Effector CD8-positive, alpha-beta T cell (primary cell): ENCODE measurements at places on chromosomes 13 and 19.

DNA sequence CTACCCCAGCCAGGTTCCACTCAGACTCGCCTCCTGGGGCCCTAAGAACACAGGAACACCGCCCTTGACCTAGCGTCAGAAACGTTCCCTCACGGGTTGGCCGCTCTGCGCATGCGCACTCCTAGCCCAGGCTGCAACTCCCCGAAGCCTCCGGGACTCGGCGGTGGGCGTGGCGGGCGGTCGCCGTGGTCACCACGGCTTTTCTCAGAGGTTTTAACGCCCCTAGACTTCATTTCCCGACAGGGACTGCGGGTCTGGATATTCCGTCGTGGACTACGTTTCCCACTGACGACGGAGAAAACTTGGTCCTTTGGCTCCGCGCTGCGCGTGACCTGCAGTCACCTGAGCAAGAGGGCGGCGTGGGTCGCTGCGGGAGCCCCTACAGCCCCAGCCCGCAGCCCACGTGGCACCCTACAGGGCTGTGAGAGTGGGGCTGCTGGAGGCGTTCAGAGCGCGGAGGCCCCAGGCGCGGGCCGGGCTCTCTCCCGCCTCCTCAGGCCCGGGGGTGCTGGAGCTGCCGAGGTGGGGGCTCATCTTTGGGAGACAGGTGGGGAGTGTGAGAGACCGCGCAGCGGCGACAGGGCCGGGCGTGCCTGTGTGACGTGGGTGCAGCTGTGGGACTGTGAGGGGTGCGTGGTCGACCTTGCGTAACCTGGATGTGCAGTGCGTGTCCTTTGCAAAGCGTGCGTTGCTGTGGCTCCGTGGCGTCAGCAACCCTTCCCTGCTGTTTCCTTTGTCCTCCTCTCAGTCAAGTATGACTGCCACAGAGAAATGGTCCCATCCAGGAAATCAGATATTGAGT lies 38.0 kb upstream of the ZNF573 start:
- DNase-seq = peak; percentile 1

DNA sequence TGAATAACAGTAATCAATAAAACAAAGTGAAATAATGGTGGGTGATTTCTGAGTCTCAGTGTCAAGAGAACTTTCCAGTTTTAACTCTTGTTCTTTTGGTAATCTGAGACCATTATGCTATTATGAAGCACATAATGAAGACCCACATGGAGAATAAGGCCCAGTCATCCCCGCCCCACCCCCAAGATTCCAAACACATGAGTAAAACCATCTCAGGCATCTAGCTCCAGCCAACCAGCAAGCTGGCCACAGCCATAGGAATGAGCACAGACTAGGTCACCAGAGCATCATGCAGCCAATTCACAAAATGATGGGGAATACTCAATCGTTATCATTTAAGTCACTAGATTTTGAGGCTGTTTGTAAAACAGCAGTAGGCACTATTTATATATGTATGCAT lies 1769.0 kb upstream of the PCDH20 start:
- DNase-seq = no peak

DNA sequence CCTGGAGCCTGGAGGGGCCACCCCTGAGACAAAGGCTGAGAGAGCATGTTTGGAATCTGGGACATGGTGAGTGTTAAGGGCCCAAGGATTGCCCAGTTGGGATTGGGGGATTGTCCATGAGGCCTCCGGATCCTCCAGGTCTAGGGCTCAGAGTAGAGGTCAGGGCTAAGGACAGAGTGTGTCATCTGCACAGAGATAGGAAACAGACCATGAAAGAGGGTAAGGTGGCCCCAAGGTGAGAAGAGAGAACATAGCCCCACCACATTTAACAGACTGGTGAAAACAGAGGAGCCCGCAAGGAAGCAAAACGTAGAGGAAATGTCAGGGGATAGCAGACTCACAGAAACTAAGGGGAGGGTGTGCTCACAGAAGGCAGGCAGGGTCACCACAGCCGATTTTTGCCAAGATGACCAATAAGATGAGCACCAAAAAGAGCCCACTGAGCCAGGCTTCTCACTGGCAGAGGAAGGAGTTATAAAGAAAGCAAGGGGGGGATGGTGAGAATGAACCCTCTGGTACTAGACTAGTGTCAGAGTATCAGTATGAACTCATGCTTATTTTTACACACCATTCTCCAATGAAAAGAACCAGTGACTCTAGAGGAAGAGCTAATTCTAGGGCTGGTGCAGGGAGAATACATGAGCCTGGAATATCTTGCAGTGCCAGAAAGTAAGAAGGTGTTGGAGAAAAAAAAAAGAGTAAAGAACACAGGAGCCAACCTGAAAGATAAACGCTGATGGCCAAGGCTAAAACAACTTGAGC lies 17.5 kb downstream of the DYRK1B start:
- DNase-seq = no peak

GRCh38 chr19:9724157-9724556 lies 44.4 kb downstream of the ZNF846 start:
- DNase-seq = no peak

GRCh38 chr13:95492044-95492801 lies 60.3 kb upstream of the CLDN10 start:
- no peak for DNase-seq

DNA sequence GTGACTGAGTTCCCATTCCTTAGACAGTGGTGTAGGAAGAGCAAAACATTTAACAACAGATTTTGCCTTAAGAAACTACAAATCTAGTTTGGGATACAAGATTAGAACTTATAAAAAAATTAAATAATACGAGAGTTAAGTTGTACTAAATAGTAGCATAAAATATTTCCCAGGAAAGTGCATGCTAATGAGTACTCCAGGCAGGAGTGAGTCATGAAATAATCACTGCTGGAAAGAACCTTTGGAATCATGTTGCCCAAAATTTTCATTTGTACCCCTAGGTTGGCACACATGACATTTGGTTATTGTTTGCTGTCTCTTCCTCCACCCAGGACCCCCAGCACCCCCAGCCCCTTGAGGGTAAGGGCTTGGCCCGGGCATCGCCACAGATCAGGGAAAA lies 26.3 kb upstream of the KL start:
- DNase-seq = no peak

DNA sequence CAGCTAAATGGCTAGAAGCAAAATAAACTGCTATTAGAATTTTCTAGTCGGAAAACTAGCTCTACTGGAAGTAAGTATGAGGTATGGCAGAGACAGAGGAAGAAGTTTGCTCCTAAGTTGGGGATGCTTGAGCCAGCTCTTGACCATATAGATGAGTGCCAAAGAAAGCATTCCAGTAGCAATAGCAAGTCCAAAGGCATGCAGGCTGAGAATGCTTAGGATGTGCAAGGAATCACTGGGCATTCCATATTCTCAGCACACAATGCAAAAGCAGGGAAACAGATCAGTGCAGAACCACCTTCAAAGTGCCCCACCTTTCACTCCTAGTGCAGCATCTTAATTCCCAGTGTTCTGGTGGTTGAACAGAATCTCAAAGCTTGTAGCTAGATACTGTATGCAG lies 32.9 kb downstream of the SERTM1 start:
- DNase-seq = no peak
